ENCODE measurements at places on chromosomes 3 and 15.

GRCh38 chr3:157807280-157807679 lies 298.9 kb downstream of the SHOX2 start:
- DNase-seq: no peak

GRCh38 chr15:51367322-51367976 lies 26.0 kb downstream of the GLDN start:
- DNase-seq: no peak

DNA sequence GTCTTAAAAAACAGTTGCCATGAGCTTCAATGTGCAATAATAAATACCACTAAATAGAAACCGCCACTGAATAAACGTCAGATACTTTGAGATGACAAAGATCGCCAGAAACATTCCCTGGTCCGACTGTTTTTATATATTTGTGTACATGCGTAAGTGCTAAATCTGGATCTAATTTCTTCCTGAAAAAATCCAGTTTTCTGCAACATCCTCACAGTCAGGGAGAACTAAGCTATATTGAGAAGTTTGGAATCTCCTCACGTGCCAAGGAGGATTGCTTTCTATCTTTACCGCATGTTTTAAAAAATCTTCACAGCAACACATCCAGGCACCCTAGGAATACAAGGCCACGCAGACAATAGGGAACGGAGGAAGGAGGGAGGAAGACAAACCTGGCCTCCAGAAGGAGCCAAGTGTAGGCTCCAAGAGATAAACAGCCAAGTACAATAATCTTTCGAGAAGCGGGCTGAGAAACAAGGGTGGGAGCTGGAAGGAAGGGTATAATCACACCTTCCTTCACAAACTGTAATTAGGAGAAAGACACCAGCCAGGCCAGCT lies 5.7 kb downstream of the VGLL4 start:
- DNase-seq: no peak

- no peak for DNase-seq
Observed at GRCh38 chr3:111932946-111933345, 45.9 kb upstream of the ABHD10 start.

DNA sequence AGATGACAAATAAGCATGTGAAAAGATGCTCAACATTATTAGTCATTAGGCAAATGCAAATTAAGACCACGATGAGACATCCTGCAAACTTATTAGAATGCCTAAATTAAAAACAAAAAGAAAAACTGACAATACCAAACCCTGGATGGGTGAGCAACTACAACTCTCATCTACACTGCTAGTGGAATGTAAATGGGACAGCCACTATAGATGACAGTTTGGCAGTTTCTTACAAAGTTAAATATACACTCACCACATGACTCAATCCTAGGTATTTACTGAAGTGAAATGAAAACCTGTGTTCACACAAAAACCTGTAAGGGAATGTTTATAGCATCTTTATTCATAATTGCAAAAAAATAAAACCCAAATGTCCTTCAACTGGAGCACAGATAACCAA lies 74.7 kb downstream of the NPTN start:
- DNase-seq: no peak

DNA sequence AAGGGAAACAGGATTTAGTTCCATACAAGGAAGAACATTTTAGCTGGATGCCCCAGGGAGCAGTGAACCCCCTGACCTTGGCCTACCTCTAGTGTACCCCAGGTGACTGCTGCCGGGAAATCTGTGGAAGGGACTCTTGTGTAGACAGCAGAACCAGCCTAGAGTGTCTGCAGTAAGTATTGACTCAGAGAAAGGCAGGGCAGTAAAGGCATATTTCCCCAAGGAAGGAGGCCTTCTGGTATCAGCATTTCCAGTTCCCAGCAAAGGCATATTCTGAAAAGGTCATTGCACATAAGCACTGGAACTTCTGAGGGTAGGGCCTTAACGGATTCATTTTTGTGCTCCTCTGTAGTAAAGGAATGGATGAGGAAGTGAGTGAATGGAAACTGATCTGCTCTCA lies 246.2 kb downstream of the FAM43A start:
- DNase-seq: no peak

GRCh38 chr3:71183549-71183948 lies 400.0 kb downstream of the FOXP1 start:
- no peak for DNase-seq

GRCh38 chr3:20041197-20041780 lies 1.0 kb downstream of the KAT2B start:
- DNase-seq: peak; percentile 47

GRCh38 chr15:71335591-71335990 lies 220.3 kb downstream of the THSD4 start:
- no peak for DNase-seq

DNA sequence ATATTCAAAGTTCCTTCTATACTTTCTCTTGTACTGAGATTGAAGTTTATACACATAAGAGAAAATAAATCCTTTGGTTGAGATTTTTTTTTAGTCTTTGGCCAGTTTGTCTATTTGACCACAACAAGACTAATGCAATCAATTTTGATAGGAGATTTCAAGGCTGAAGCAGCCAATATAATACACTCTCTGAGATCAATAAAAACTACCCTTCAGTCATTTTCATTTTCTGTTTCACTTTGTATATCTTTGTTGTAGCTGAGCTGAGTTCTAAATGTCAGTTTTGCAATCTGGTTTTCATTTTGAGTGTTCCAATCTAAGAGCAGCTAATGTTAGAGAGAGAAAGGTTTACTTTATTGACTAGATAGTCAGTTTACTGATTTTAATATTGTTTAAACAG lies 623.8 kb upstream of the ROBO1 start:
- no peak for DNase-seq

DNA sequence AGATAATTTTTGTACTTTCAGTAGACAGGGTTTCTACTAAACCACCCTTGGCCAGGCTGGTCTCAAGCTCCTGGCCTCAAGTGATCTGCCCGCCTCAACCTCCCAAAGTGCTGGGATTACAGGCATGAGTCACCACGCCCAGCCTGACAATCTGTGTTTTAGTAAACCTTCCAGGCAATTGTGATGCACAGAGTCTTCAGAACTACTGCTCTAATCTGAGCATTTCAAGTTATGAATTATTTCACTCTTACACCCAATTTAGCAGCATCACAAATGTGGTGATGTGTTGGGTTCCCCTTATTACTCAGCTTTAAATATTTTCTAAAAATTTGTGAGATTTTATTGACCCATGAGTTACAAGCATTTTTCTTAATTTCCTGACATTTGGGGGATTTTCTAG lies 94.4 kb downstream of the ULK4 start:
- DNase-seq: no peak

Data from stimulated activated CD4-positive, alpha-beta T cell treated with anti-CD3 and anti-CD28 coated beads, Interleukin-15, amount 100 ng/mL, for 1 hour (primary cell).